Activated T-helper 1 cell treated with anti-CD3 and anti-CD28 coated beads, Interleukin-12 subunit alpha, Interleukin-12 subunit beta, Interleukin-2, Interleukin-4 antibody, amounts not matched to agents 30 ng/mL and 10 ng/mL and 1 ng/mL, durations not matched to agents 14 hours and 24 hours and 36 hours (primary cell): ENCODE measurements at places on chromosomes 12 and 14. TPM values are rescaled to one million over a fixed set of nuclear protein-coding genes. Genes with fewer than 3 reads are reported as not detected.
A peak's percentile ranks its signal among the peaks of the same experiment; 100 is the strongest.

DNA sequence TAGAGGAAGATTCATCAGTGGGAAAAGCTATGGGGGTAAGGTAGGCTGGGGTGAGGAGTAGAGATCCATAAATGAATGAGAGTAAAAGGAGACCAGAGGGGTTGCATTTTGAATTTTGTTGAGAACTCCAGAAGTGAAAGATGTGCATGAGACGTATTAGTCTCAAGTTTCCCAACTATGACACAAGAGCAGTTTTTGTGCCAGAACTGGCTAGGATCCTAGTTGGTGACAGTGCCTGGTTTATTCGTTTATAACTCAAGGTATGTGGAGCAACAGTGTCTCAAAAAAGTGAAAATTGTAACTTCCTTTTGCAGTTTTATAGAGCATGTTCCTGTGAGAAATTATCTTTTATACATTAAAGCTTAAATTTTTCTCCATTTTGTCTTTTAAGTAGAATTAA, 377.0 kb downstream of the NPAS3 start:
- H3K27me3 ChIP-seq: no peaks in the 10 kb centered on the region
- H3K4me3 ChIP-seq: no peak overlapping the region
- H3K27ac ChIP-seq: no peak overlapping the region

- no peaks in the 10 kb centered on the region for H3K27me3 ChIP-seq
- H3K36me3 ChIP-seq: no peaks in the 10 kb centered on the region
- H3K4me1 ChIP-seq: peaks cover 5% of the 10 kb centered on the region
- H3K27ac ChIP-seq: no peak overlapping the region
- DNase-seq: no peak
Measured at GRCh38 chr12:32312049-32312670, 87.2 kb upstream of the FGD4 start.

DNA sequence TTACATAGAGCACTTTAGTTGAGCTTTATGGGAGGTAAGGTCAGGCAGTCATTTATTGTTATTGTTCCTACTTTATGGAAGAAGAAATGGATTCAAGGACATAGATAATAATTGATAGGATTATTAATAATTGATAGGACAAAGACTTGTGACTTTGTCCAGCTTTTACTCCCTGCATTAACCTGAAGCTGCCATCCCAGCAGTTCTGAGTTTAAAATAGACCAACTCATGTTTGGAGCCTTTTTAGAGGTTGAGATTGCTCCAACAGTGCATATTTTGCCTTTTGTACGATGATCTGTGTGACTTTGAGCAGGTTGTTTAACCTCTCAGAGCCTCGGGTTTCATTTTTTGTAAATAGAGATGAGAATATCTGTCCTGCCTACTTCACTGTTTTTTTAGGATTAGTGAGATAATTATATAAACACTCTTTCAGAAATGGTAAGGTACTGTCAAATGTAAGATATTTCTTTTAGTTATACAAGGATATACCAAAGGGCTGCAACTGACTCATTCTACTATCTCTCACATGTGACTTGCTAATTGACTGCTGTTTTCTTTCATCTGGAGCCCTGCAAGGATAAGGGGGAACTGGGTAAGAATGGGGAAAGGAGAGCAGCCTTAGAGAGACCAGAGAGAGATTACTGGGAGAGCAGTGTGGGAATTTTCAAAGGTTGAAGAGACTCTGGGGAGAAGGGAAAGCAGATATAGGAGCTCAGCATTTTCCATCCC, 15.3 kb downstream of the WDR20 start:
- H3K27me3 ChIP-seq: no peaks in the 10 kb centered on the region
- DNase-seq: no peak
- H3K4me1 ChIP-seq: peaks cover 5% of the 10 kb centered on the region
- no peak overlapping the region for H3K4me3 ChIP-seq
- peak overlapping the region; percentile 21 for H3K27ac ChIP-seq

DNA sequence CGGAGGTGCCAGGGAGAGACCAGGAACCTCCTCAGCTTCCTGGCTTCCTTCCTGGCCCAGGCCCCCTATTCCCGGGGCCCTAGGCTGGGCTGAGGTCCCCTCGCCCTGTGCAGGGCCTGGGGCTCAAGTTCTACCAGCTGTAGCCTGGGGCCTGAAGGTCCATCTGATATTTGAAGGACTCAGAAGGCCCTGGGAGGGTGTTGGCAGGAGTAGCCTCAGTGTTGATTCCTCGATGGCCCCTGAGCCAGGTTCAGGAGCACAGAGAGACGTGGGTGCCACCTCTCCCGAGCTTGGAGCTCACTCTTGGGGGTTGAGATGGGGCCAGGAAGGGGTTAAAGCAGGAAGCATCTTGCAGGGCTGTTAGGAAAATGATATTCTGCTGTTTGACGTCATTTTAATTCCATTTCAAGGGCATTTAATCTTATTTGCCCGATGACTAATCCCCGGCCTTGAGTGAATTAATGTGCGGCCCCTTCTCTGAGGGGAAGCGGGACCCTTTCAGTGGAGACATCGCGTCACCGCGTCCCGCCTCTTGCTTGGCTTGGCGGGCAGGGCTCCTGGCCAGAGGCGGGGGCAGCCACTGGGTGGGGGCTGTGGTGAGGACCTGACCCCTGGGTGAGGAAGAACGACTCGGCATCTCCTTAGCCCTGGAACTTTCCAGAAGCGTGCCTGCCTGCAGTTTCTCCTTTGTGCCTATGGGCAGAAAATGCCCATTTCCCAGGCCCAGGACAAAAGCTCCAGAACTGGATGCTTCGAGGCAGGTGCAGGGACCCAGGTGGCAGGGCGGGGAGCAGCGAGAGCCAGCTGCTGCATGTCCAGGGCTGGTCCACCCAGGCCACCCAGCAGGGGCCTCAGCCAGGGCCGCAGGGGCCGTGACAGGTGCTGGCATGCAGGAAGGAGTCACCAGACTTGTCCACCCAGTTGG, 158.3 kb downstream of the KIF26A start:
- no peaks in the 10 kb centered on the region for H3K4me1 ChIP-seq
- DNase-seq: no peak
- H3K27me3 ChIP-seq: no peaks in the 10 kb centered on the region
- no peaks in the 10 kb centered on the region for H3K36me3 ChIP-seq
- no peak overlapping the region for H3K4me3 ChIP-seq

DNA sequence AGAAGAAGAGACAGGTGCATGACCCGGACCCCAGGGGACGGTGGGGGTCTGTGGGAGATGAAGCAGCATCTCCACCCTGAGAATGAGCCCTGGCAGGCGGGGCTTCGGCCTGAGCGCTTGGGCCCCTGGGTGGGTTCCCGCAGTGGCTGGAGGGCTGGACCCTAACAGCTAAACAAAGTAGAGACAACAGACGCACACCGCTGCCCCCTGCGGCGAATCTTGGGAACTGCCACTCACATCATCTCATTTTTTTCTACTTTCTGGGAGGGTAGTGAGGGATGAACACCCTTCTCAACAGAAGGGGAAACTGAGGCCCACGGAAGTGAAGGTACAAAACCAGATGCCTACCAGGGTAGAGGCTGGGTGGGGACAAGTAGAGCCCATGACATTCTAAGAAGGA, 104.7 kb downstream of the RFLNA start:
- H3K27ac ChIP-seq: no peak overlapping the region
- peaks cover 8% of the 10 kb centered on the region for H3K36me3 ChIP-seq
- no peaks in the 10 kb centered on the region for H3K27me3 ChIP-seq
- H3K4me1 ChIP-seq: no peaks in the 10 kb centered on the region

DNA sequence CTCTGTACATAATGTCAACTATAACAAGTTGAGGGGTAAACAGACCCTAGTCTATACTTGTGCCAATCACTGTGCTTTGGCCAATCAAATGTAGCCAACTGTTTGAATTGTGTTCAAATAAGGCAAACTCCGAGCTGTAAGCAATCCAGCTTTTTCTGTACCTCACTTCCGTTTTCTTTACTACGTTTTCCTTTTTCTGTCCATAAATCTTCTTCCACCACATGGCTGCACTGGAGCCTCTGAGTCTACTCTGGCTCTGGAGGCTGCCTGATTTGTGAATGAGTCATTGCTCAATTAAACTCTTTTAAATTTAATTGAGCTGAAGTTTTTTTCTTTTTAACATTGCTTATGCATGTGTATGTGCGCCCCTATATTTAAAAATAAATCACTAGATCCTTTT, 29.7 kb downstream of the CLEC1A start:
- H3K27ac ChIP-seq: no peak overlapping the region
- no peak for DNase-seq

DNA sequence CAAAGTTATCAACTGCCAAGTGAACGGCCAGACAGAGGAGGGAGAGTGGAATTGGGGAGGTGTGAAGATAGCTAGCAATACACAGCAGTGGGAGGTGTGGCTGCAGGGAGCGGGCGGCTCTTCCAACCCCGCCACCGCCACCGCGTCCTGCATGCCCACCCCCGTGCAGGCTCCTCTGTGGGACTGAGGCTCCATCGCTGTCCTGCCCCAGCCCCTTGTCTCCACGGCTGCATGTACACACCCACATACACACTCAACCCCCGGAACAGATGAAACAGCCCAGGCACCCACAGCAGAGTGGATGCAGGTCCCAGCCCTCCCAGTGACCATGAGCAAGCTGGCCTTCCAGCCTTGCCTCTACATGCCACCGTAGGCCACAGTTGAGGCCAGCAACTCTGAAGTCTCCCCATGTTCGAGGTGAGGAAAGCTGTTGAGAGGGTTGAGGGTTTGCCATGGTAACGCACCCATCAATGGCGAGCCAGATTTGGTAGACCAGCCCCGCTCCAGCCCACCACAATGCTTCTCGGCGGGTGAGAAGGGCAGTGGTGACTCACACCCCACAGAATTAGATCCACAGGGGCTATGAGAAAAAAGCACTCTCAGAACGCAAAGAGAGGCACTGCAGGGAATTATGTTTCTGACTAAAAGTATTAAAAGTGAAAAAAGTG, 39.3 kb downstream of the PITPNM2 start:
- DNase-seq: no peak
- H3K27me3 ChIP-seq: no peaks in the 10 kb centered on the region
- no peak overlapping the region for H3K4me3 ChIP-seq
- H3K4me1 ChIP-seq: peaks cover 40% of the 10 kb centered on the region

- DNase-seq: no peak
- peaks cover 16% of the 10 kb centered on the region for H3K27me3 ChIP-seq
- H3K36me3 ChIP-seq: no peaks in the 10 kb centered on the region
- no peak overlapping the region for H3K27ac ChIP-seq
- H3K4me1 ChIP-seq: no peaks in the 10 kb centered on the region
- H3K4me3 ChIP-seq: no peak overlapping the region
Measured at GRCh38 chr14:24390701-24391468, 7.9 kb upstream of the NYNRIN start.

DNA sequence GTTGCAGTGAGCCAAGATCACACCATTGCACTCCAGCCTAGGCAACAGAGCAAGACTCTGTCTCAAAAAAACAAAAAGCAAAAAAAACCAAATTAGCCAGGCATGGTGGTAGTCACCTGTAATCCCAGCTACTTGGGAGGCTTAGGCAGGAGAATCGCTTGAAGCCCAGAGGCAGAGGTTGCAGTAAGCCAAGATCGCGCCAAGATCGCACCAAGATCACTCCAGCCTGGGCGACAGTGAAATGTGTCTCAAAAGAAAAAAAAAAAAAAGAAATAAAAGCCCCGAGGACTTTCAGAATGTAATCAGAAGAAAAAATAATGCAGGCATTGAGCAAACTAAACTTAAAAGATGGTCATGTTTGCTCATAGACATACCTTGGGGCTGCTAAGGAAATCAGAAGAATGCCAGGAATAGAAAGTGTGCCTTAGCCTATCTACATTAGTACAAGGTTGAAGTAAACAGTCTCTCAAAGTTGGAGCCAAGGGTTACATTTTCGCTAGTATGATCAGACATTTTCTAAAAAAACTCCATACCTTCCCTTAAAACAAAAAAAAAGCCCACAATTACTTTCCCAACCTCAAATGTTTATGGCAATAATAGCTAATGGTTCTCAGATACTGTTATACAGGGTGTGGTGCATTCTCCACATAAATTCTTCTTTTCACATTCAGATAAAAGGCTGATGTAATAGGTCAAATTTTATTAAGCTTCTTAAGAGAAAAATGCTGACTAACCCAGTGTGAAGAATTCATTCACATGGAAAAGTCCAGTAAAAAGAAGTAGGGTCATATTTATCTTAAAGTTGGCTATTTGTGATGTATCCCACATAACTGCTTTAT, 15.8 kb downstream of the DTD2 start:
- no peak overlapping the region for H3K4me3 ChIP-seq
- H3K4me1 ChIP-seq: no peaks in the 10 kb centered on the region
- DNase-seq: no peak
- peaks cover 10% of the 10 kb centered on the region for H3K36me3 ChIP-seq
- H3K27me3 ChIP-seq: no peaks in the 10 kb centered on the region
- no peak overlapping the region for H3K27ac ChIP-seq

DNA sequence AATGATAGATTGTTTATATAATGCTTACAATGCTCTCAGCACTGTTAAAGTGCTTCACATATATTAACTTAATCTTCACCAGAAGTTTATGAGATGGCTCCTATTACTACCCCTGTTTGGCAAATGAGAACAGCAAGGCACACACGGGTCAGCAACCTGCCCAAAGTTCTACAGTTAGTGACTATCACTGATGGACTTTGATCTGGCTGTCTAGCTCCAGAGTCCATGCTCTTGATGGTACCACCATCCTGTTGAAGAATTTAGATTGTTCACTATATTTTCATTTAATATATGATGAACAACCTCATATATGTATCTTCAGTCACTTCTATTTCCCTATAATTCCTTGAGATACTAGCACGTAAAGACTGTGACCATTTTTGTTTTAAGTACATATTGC, 10.6 kb downstream of the GLIPR1 start:
- no peak overlapping the region for H3K4me3 ChIP-seq
- no peak for DNase-seq
- no peak overlapping the region for H3K27ac ChIP-seq
- H3K27me3 ChIP-seq: no peaks in the 10 kb centered on the region

- H3K27me3 ChIP-seq: no peaks in the 10 kb centered on the region
- H3K4me1 ChIP-seq: no peaks in the 10 kb centered on the region
- H3K27ac ChIP-seq: no peak overlapping the region
- DNase-seq: no peak
Measured at GRCh38 chr14:74459289-74459946, 33.4 kb upstream of the SYNDIG1L start.

DNA sequence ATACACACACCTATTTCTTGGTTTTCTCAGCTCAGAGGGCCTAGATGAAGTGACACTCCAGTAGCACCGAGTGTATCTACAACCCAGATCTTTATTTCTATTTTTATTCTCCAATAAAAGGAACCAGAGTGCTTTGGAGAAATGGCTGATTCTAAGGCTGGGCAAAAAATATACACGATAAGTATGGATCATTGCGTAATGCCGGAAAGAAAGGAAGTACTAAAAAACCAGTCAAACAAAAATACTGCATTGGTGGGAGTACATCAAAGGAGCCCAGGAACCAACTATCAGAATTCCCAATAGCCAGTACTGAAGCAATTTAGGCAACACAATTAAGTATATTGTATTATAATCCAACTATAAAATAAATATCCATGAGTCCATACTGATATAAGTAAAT, 400.9 kb upstream of the CCDC196 start:
- peaks cover 30% of the 10 kb centered on the region for H3K27me3 ChIP-seq
- no peak for DNase-seq
- H3K4me1 ChIP-seq: no peaks in the 10 kb centered on the region
- H3K36me3 ChIP-seq: no peaks in the 10 kb centered on the region
- H3K27ac ChIP-seq: no peak overlapping the region

UBE3B gene
- total RNA-seq: 28.7 and 29.3 TPM in 2 replicates

CLEC4C gene
- not detected in 2 replicates for total RNA-seq

SYT10 gene
- total RNA-seq: not detected in 2 replicates

C3AR1 gene
- 0.60 and 0.71 TPM in 2 replicates for total RNA-seq

IL26 gene
- 6.9 and 8.1 TPM in 2 replicates for total RNA-seq
